NCI-H460 (cell line): ENCODE measurements at places on chromosomes 6 and 20. TPM values are rescaled to one million over a fixed set of nuclear protein-coding genes. Genes with fewer than 3 reads are reported as not detected.

CBLN4 gene
- total RNA-seq: not detected in 2 replicates

HLA-DOA gene
- not detected in 2 replicates for total RNA-seq

TCF21 gene
- not detected in 2 replicates for total RNA-seq

NPEPL1 gene
- total RNA-seq: 17.7 and 20.9 TPM in 2 replicates

HLA-DMA gene
- 1.2 and 2.0 TPM in 2 replicates for total RNA-seq

FAM209B gene
- total RNA-seq: not detected in 2 replicates

STX16 gene
- total RNA-seq: 20.5 and 24.3 TPM in 2 replicates

GPR63 gene
- 3.6 and 3.9 TPM in 2 replicates for total RNA-seq

PRPH2 gene
- total RNA-seq: not detected in 2 replicates

PARD6B gene
- total RNA-seq: 6.1 and 6.8 TPM in 2 replicates

OR5V1 gene
- not detected in 2 replicates for total RNA-seq

SOX18 gene
- 0.77 and 1.7 TPM in 2 replicates for total RNA-seq

PSORS1C2 gene
- total RNA-seq: not detected in 2 replicates

AURKA gene
- total RNA-seq: 176 and 178 TPM in 2 replicates

SLC17A9 gene
- 16.6 and 20.1 TPM in 2 replicates for total RNA-seq

RSPH9 gene
- total RNA-seq: 0.42 and 0.61 TPM in 2 replicates

ITPA gene
- total RNA-seq: 116 TPM in 2 replicates

BPIFA1 gene
- not detected in 2 replicates for total RNA-seq

SIM1 gene
- total RNA-seq: not detected in 2 replicates

BMP2 gene
- total RNA-seq: 6.6 and 7.1 TPM in 2 replicates

BCL2L1 gene
- 90.6 and 96.1 TPM in 2 replicates for total RNA-seq

ELOVL4 gene
- 16.9 and 17.6 TPM in 2 replicates for total RNA-seq

HUS1B gene
- total RNA-seq: 0.45 and 0.75 TPM in 2 replicates

MYT1 gene
- total RNA-seq: not detected in 2 replicates

WFDC5 gene
- not detected in 2 replicates for total RNA-seq

SSR1 gene
- 133 and 141 TPM in 2 replicates for total RNA-seq

TSBP1 gene
- not detected in 2 replicates for total RNA-seq

MPIG6B gene
- total RNA-seq: not detected in 2 replicates

NINL gene
- 1.6 and 2.8 TPM in 2 replicates for total RNA-seq

LZTS3 gene
- 3.4 and 3.8 TPM in 2 replicates for total RNA-seq

VSTM2L gene
- total RNA-seq: not detected in 2 replicates

PEDS1 gene
- total RNA-seq: 40.0 and 47.3 TPM in 2 replicates

OR2B6 gene
- total RNA-seq: 0.42 TPM in 1 of 2 replicates, not detected in the other

LY6G5C gene
- total RNA-seq: 0.95 and 1.3 TPM in 2 replicates

MAS1L gene
- not detected in 2 replicates for total RNA-seq

SERPINB6 gene
- 90.0 and 93.5 TPM in 2 replicates for total RNA-seq

DPPA5 gene
- total RNA-seq: not detected in 2 replicates

ZNF391 gene
- 4.2 and 5.5 TPM in 2 replicates for total RNA-seq

MLN gene
- total RNA-seq: not detected in 2 replicates

GPR6 gene
- not detected in 2 replicates for total RNA-seq

MYLK2 gene
- 0.10 TPM in 1 of 2 replicates, not detected in the other for total RNA-seq

MICB gene
- total RNA-seq: 6.5 and 6.8 TPM in 2 replicates

EEF1A2 gene
- 224 and 275 TPM in 2 replicates for total RNA-seq

CSNK2A1 gene
- total RNA-seq: 108 and 124 TPM in 2 replicates

DLGAP4 gene
- total RNA-seq: 10.4 and 11.8 TPM in 2 replicates

OPRL1 gene
- total RNA-seq: 0.17 and 0.32 TPM in 2 replicates

CDC25B gene
- total RNA-seq: 64.3 and 66.7 TPM in 2 replicates

CRISP2 gene
- 0.12 TPM in 1 of 2 replicates, not detected in the other for total RNA-seq

C20orf141 gene
- total RNA-seq: not detected in 2 replicates

TFAP2D gene
- total RNA-seq: not detected in 2 replicates

LY6G6D gene
- not detected in 2 replicates for total RNA-seq
